ACHN (cell line): ENCODE measurements at places on chromosomes 12 and 14.

DNA sequence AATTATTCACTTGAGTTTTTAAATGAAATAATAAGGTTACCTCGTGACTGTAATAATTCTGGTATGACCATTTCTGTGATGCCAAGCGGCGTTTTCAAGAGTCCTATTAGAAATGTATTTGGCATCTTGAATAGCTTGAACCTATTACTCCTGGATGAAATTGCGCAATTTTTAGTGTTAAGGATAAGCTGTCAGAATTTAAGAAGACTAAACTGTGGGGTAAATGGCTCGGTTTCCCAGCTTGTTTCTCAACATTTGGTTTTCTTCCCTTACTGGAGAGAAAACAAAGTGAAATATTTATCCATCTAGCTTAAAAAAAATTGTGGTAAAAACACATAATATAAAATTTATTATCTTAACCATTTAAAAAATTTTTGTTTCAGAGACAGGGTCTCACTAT lies 26.8 kb downstream of the PCNX1 start:
- DNase-seq = no peak

DNA sequence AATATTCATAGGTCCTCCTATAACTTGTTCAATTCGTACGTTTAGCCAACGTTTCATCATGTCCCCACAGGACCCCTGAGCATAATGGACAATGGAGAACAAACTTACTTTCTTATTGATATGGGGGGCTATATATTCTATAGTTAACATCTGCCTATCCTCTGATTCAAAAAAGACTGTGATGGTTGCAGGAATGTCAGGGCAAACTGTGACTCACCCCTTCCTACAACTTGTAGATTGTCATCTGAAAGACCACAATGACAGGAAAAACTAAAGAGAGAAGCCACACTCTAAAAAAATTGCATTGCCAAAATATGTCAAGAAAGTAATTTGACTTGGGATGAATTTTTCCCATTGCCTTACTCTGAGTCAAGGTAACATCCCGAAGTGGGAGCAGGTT lies 50.8 kb downstream of the CATSPERB start:
- DNase-seq = no peak

DNA sequence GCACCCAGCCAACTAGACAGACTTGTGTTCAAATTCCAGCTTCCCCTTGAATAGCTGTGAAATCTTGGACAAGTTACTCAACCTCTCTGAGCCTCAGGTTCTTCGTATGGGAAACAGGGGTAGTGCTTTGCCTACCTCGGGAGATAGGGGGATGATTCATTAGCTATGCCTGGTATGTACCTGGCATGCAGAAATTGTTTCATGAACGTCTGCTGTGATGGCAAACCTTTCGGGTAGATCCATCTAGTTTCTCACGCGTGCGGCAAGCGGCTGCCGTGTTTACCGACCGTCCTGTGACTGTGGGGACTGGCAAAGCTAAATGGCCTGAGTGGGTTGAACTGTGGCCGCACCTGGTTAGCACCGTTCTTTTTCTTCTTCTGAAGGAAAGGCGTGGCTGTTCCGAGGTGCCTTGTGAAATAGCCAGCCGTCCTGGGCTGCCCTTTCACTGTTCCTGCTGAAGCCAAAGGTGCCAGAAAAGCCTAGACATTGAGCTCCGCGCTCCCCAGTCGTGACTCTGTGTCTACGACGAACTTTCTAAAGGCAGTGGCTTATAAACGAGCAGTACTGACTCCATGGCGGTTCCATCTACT lies 40.6 kb upstream of the MED13L start:
- no peak for DNase-seq

GRCh38 chr14:53330441-53330840 lies 177.3 kb upstream of the DDHD1 start:
- no peak for DNase-seq

GRCh38 chr12:47955059-47955458 lies 8.3 kb upstream of the TMEM106C start:
- DNase-seq = no peak

GRCh38 chr12:75837700-75838099 lies 193.9 kb downstream of the PHLDA1 start:
- no peak for DNase-seq

GRCh38 chr14:67666750-67667449 lies 7.5 kb downstream of the VTI1B start:
- peak; percentile 56 for DNase-seq

- DNase-seq = no peak
Observed at GRCh38 chr14:24178399-24179178, 6.7 kb downstream of the REC8 start.
